ENCODE measurements at places on chromosomes 5 and 9.

DNA sequence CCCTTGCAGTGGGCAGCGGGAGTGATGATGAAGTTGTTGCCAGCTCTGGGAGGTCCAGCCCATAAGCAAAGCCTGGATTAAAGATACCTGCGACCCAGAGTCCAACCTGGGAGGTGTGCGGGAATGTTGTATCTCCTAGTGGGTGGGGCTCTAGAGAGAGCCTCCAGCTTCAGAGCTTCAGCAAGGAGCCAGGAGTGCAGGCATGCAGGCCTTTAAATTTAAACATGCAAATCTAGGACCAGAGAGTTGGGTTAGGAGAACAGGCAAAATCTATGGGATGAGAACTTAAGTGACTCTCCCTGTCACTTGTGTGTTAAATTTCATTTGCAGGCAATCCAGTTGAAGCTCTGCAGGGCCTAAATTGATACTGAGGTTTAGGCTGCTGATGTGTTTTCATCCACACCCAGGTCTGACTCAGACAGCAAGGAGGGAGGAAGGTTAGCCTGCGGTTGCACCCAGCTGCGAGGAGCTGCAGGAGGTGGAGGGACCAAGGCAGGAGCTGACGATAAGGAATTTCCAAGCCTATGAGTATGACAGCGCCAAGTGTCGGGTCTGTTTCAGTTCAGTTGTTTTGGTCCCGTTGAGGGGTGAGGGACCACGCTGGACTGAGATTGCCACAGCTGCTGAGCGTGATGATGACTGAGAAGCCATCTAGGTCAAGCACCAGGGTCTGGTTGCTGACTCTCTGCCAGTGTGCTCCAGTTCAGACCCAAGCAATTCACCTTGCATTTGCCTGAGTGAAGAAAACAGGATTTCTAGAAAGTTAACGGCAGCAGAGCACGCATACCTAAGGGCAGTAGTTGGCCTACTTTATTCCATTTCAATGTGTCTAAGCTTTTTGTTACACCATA, 243.0 kb downstream of the ICE1 start:
- DNase-seq: no peak

- DNase-seq: no peak
These were observed 148.8 kb downstream of the RAB3C start for GRCh38 chr5:58731641-58732040.

DNA sequence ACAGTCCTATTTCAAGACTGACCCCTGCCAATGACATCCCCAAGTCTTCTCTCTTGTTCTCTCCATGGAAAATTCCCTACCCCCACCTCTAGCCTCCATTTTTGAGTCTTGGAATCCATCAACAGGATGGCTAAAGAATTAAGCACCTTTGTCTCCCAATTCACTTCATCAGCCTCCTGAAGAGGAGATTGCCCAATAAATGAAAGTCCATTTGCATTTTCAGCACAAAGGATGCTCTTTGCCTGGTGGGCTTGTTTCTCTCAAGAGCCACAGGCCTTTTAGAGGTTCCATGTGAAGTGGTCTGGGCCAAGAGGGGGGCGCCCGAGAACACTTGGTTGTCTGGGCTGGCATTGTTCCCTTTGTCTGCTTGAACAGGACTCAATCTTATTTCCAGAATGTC, 12.6 kb downstream of the HSD17B3 start:
- no peak for DNase-seq

GRCh38 chr5:109944461-109944860, 254.7 kb downstream of the MAN2A1 start:
- no peak for DNase-seq

- DNase-seq: no peak
These were observed 219.8 kb downstream of the FBXL7 start for GRCh38 chr5:15719784-15720183.

DNA sequence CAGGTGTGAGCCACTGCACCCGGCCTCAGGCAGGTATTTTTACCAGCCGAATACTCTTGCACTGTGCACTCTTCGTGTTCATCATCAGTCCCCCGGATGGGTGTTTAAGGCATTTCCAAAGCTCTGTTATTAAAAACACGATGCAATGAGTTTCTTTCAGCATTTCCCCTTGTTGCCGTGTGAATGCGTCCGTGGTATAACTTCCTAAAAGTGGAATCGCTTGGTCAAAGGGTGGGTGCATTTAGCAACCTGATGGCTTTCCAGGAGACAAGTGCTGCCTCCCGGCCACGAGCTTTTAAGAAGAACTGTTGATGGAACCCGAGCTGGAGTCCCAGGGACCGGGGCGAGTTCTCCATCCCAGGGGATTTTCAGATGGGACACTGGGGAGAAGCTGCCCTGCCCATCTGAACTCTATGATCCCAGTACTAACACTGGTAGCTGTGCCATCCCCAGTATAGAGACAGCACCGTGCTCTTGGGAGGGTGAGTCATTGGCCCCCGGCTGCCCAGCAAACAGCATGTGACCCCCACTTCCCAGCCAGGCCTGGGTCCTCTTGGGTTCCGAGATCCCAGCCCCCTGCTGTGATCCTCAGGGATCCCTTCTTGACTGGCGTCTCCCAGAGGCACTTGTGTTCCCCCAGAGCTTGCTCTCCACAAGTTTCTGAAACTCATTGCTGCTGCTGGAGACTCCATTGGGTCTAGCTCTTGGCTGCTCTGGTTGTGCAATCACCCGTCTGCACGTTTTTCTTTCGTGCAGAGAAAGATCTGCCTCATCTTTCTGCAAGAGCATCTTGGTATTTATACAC, 169.5 kb upstream of the IER5L start:
- DNase-seq: peak; percentile 72
